ENCODE measurements at places on chromosomes 2 and 18. TPM values are rescaled to one million over a fixed set of nuclear protein-coding genes. Genes with fewer than 3 reads are reported as not detected.

BBS5 gene
- 4.9 TPM for total RNA-seq

RAB6C gene
- not detected for total RNA-seq

ALLC gene
- not detected for total RNA-seq

ALK gene
- not detected for total RNA-seq

MAPK4 gene
- not detected for total RNA-seq

CNOT11 gene
- total RNA-seq: 55.9 TPM

STAM2 gene
- total RNA-seq: 18.8 TPM

TUBA3E gene
- total RNA-seq: not detected

STPG4 gene
- 0.07 TPM for total RNA-seq

RFX8 gene
- total RNA-seq: not detected

POU3F3 gene
- not detected for total RNA-seq

FBXO15 gene
- 0.56 TPM for total RNA-seq

SPATS2L gene
- total RNA-seq: 105 TPM

FSIP2 gene
- 0.04 TPM for total RNA-seq

TYW5 gene
- 8.4 TPM for total RNA-seq

AGXT gene
- not detected for total RNA-seq

ARL4C gene
- 139 TPM for total RNA-seq

TUBA4B gene
- total RNA-seq: not detected

SPEG gene
- total RNA-seq: 24.9 TPM

CRYGD gene
- not detected for total RNA-seq

FBXO48 gene
- total RNA-seq: 1.6 TPM

NYAP2 gene
- not detected for total RNA-seq

SERPINB4 gene
- total RNA-seq: not detected

CYRIA gene
- 0.14 TPM for total RNA-seq

APCDD1 gene
- total RNA-seq: 5.6 TPM

SLC30A3 gene
- not detected for total RNA-seq

TMEFF2 gene
- total RNA-seq: not detected

SLC16A14 gene
- 0.92 TPM for total RNA-seq

SKOR2 gene
- not detected for total RNA-seq

PAX3 gene
- total RNA-seq: not detected

BOK gene
- 36.9 TPM for total RNA-seq

INPP5D gene
- 21.8 TPM for total RNA-seq

SNTG2 gene
- total RNA-seq: not detected

ASAP2 gene
- total RNA-seq: 69.3 TPM

ZDBF2 gene
- total RNA-seq: 4.0 TPM

RPRM gene
- total RNA-seq: not detected

PSMA8 gene
- total RNA-seq: not detected

DSG1 gene
- 0.32 TPM for total RNA-seq
